ENCODE measurements at places on chromosomes 5 and 9.
A peak's percentile ranks its signal among the peaks of the same experiment; 100 is the strongest.

DNA sequence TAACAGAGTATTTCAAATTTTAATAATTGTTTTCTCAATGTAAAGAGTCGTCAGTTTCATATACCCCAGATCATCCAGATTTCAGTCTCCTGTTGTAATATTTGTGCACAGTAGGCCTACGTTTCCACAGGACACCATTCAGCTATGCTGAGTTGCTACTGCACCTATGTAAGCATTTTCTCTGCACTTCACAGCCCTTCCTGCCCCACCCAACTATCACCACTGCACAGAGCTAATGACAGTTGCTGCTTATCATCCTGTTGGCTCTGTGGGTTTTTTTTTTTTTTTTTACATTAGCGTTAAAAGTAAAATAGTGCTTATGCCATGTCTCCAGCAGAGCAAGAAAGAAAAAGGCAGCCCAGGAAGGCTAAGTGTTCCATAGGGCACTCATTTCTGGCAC is 5.9 kb upstream of the PRKACG start:
- no peak for DNase-seq

- DNase-seq = no peak
Measured at GRCh38 chr9:35490155-35490909, 421 bp downstream of the RUSC2 start.

DNA sequence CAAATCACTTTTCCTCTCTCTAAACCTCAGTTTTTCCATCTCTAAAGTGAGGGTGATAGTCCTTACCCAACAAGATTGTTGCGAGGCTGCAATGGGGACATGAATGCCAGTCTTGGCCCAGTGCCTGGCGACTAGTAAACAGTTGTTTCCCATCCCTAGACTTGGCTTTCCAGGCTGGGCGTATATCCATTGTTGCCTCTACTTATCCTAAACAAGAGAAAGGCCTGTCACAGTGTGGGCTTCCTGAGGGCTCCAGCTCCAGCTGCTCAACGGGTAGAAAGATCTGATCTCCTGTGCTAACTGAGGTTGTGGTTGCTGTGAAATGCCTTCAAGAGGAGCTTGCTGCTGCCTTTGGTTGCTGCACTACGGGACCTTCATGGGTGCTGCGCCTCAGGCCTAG is 142.0 kb downstream of the NSG2 start:
- no peak for DNase-seq

DNA sequence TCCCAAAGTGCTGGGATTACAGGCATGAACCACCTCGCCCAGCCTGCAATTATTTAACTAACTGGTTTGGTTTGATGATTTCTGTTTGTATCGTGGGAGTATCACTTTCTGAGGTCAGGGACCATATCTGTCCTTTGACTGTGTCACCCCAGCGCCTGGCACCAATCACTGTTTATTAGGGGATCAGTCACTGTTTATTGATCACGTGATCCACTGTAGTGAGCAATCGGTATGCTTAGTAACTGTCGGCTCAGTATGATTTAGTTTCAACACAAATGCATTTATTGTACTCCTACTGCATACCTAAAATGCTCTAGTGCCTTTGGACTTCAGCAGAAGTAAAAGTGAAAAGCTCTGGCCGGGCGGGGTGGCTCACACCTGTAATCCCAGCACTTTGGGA is 54.8 kb downstream of the COL5A1 start:
- no peak for DNase-seq

GRCh38 chr9:136133191-136133958 is 14.7 kb upstream of the TMEM250 start:
- peak; percentile 34 for DNase-seq

DNA sequence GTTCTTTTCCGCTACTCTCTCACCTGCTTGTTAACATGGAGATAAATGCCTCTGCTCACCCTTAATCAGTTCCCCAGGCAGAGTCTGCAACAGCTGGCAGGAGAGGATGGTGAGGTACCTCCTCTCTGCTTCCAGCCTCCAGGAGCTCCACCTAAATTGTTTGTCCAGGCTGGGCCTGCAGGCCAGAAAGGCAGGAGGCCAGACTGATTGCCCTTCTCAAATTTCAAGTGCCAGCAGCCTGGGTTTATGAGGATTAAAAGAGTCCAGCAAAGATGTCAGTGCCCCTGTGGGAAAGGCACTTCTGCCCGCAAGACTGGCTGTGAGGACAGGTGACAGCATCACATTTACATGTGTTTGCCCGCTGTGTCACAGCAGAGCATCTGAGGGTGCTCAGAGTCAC is 19.8 kb downstream of the CORO2A start:
- no peak for DNase-seq

DNA sequence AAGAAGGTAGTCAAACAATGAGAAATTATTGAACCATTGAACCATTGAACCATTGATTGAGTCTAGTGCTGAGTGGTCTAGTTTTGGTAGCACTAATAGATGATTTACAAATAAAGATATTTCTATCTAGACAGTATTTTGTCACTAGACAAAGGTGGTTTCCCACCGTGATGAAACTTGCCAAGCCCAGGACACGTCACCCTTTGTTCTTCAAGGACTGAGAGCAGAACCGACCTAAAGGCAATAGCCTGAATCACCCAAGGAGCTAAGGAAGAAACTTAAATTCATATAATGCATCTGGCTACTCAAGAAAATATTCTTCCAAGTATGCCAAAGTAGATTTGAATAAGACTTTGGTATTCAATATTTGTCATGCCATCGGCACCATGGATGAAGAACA is 103.3 kb downstream of the ESM1 start:
- no peak for DNase-seq

GRCh38 chr9:15404171-15404570 is 18.5 kb upstream of the SNAPC3 start:
- no peak for DNase-seq

- DNase-seq = no peak
Measured at GRCh38 chr9:32738501-32739172, 44.7 kb upstream of the TMEM215 start.

DNA sequence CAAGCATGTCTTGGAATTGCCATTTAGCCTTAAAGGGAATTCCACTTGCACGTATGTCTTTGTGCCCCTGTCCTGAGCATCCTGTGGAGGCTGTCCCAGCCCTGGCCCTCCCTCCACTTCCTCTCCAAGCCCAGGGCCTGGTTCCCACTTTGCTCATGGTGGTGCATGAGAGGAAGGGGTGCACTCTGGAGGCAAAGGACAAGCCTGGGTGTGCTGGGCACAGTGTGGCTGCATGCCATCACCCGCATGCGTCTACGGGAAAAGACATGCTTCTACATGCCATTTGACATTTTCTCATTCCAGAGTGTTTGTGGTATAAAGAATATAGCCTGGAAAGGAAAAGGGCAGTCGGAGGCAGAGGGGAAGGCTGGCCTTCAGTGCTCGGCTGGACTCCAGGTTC is 7.2 kb upstream of the IRX2 start:
- no peak for DNase-seq

GRCh38 chr5:107813559-107813958 is 142.8 kb upstream of the EFNA5 start:
- DNase-seq = no peak

- DNase-seq = no peak
Measured at GRCh38 chr5:123125962-123126732, 37.1 kb downstream of the PRDM6 start.

DNA sequence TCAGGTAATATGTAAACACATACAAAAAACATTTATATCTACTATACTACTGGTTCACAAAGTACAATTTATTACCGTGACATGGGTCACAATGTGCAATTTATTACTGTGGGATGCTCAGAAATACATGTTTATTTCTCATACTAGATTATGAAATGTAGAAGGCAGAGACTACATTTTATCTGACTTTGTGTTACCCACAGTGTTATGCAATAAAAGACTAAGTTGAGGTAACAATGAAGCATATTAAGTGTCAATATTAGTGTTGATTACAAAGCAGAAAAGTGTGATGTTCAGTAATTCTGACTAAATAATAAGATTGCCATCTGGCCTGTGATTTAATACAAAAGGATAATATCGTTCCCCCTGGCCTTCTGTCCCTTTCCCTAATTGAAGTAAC is 42.4 kb downstream of the CPLANE1 start:
- no peak for DNase-seq

DNA sequence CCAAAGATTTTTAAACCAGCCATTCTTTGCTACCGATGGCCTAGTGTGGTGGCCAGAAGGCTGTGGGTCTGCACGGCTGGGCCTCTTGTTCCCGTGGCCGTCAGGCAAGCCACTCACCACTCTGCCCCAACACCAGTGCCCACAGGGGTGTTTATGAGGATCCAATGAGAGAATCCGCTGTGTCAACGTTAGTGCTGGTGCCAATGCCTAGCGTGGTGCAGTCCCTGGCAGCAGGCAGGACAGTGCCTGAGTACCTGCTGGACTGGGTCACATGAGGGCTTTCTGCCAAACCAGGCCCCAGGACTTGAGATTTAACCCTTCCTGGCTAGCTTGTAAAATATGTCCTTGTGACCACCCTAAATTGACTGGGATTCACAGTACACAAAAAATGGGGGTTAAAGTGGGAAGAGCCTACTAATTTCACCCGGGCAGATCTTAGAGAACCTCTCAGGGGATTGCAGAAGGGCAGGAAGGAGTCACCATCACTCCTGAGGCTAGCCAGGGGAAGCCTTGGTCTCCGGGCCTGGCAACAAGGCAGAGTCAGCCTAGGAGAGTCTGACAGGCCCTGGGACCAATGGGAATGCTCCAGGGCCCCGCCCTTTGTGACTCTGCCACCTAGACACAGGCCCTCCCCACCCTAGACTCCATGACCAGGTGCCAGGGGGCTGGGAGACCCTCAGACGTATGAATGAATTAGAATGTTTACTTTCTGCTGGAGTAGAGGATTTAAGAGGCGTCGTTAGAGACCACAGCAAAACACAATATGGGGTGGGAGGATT is 63.2 kb upstream of the FSTL4 start:
- no peak for DNase-seq

- no peak for DNase-seq
Measured at GRCh38 chr9:27784847-27785713, 211.8 kb upstream of the C9orf72 start.

DNA sequence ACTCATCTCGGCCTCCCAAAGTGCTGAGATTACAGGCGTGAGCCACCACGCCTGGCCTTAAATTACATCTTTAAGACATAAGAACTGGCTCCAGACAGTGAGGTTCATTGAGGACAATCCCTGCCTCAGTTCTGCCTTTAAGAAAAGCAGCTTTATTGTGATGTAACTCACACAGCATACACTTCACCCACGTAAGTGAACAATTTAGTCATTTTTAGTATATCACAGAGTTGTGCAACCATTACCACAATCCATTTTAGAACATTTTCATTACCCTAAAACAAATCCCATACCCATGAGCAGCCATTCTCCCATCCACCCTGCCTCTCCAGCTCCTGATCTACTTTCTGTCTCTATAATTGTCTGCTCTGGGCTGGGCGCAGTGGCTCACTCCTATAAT is 24.0 kb upstream of the LTC4S start:
- no peak for DNase-seq

DNA sequence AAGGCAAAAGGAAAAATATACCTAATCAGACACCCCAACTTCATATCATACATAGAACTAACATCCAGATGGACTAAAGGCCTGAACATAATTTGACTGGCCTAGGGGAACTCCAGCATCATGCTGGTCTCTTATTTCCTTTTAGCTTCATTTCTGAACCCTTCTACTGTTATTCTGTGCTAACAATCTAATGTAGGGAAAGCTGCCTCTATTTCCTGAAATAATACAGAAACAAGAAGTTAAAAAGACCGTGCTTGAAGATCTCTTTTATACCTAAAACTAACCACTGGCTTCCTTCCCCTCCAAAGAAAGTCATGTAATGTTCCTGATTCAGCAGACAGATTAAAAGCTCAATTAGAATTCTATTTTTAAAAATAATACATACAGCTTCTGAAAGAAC is 36.7 kb downstream of the LPAR1 start:
- no peak for DNase-seq

- no peak for DNase-seq
Measured at GRCh38 chr5:113390224-113390623, 44.6 kb downstream of the TSSK1B start.

DNA sequence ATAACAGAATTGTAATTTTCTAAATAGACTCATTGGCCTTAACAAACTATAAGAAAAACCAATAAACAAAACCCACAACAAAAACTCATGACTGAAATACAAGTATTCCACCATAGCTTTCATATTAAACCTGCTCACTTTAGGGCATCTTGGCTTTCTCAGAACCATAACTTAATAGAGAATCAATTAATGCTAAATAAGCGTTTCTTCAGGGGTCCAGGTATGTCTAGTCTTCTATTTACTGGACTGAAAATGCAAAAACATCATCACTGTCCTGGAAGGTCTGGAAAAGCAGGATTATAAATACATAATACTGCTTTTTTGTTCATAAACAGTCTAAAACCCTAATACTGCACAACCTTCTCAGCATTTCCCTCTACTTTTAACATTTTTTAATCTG is 6.2 kb upstream of the SMIM27 start:
- DNase-seq = no peak

- no peak for DNase-seq
Measured at GRCh38 chr5:28296254-28297013, 1258.0 kb upstream of the CDH9 start.

GRCh38 chr5:78718824-78719223 is 70.3 kb upstream of the LHFPL2 start:
- no peak for DNase-seq

- no peak for DNase-seq
Measured at GRCh38 chr9:136131629-136132511, 13.2 kb upstream of the TMEM250 start.

DNA sequence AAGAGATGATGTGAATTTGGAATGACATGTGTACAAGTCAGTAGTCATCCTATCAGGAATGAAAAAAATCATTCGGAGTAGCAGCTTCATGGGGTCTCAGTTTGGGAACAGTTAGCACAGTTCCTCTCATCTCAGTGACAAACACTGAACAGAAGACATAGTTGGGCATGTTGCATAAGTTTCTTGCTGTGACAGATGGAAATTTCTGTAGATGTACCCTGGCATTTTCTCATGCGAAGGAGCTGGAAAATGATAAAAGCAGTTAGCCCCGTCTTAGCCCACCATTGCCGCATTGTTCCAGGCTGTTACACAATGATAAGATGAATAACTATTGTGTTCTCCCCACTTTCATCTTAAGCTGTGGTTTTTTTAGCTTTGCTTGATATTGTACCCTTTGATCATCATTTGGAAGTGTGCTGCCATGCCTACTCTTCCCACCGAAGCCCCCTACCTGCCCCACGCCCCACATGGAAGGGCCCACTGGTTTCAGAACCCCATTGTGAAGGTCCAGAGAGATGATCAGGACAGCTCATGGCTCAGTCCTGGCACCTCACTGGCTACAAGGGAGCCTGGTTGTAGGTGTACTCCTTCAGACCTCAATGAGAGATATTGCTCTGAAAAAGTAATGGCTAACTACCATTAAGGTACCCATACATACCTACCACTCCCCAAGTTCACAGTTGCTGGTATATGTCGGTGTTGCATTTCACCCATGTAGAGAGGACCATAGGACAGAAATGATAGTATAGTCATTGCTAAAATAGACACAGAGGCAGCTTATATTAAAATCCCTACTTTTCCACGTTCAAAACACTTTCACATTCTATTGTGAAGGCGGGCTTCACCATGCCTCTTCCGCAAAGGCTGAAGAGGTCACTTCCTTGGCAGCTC is 38.8 kb downstream of the SFXN1 start:
- no peak for DNase-seq

- DNase-seq = no peak
Measured at GRCh38 chr9:136674786-136675349, 12.2 kb downstream of the EGFL7 start.

- DNase-seq = peak; percentile 58
Measured at GRCh38 chr5:180806351-180807011, 3.9 kb upstream of the MGAT1 start.

- DNase-seq = no peak
Measured at GRCh38 chr9:33684831-33685230, 110.5 kb upstream of the PRSS3 start.

GRCh38 chr9:130053109-130053503 is 600 bp upstream of the GPR107 start:
- DNase-seq = no peak
